CD8-positive, alpha-beta memory T cell (primary cell): ENCODE measurements at places on chromosomes 11 and 22. TPM values are rescaled to one million over a fixed set of nuclear protein-coding genes. Genes with fewer than 3 reads are reported as not detected.

Gene SEPTIN5
- not detected for polyA plus RNA-seq

DNA sequence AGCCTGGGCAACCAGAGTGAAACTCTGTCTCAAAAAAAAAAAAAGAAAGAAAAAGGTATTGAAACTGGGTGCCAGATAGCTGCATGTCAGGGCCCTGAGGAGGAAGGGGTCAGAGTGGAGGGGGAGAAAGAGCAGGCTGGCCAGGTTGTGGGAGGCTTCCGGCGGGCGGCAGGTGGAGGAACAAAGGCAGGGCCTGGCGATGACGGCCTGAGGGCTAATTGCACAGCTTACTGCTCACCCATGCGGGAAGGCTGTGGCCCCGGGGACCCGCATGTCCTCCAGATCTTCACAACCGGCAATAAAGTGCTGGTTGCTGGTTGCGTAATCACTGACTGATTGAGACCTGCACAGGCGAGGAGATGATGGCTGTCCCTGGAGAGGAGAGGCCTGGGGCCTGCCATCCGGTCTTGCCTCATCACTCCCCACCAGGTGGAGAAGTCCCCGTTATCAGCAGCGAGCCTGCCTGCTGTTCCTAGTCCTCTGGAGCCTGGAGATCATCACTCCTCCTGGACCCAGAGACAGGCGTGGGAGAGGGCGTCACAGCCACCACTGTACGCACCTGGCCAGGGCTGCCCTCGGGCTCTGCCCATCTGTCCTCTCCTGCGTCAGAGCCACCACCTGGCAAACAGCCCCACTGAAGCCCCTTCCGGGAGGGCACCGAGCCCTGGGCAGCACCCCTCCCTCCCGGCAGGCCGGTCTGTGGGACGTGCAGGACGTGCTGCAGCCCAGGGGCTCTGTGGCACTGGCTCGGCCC is 18.7 kb downstream of the H19 start:
- no peaks in the 10 kb centered on the region for H3K27me3 ChIP-seq
- H3K4me3 ChIP-seq = no peak overlapping the region
- H3K4me1 ChIP-seq = no peaks in the 10 kb centered on the region
- H3K36me3 ChIP-seq = no peaks in the 10 kb centered on the region
- no peak overlapping the region for H3K27ac ChIP-seq

Gene KRTAP5-9
- polyA plus RNA-seq = not detected

Gene AASDHPPT
- polyA plus RNA-seq = 46.3 TPM

DNA sequence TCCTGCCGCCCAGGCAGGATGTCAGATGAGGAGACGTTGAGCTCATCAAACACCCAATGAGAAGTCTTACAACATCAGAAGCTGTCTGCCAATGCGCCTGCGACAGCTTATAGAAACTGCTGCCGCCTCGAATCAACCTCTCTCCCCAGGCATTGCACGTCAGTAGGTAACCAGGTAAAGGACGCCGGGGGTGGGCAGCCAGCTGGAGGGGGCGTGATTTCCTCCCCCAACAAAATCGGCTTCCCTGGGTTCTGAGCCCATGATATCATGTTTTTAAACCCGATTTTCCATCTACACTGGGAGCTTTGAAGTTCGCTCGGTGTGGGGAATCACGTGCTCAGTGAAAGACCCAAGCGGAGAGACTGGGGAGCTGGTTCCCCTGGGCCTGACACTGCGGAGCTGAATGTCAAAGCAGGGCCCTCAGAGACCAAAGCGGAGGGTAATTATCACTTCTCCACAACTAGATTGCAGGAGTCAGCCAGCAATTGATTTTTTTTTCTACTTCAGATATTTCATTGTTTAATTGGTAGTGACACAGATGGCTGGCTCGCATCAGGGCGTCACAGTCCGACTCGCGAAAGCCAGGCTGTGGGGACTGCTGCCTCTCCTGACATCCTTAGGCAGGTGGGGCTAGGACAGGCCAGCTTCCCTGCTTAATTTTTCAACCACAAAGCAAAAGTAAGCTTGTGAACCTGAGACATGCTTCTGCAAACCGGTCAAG is 15.4 kb downstream of the FAM83F start:
- H3K36me3 ChIP-seq = no peaks in the 10 kb centered on the region
- H3K27me3 ChIP-seq = no peaks in the 10 kb centered on the region
- peaks cover 6% of the 10 kb centered on the region for H3K4me1 ChIP-seq
- no peak overlapping the region for H3K27ac ChIP-seq

DNA sequence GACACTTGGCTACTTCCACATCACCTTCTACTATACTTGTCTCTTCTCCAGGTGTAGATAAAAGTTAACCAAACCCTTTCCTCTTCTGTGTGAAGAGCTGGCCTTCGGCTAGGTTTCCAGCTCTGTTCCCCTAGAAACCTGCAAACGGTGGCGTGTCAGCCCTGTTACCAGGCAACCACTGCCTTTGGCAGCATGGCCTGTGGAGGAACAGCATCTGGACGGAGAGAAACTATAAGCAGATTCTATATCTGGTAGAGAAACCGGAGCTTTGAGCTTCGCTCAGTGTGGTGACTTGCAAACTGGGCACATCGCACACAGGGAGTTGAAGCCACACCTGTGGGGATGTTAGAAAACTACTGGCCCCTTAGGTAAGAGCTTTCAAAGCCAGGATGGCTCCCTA is 35.9 kb downstream of the ARAP1 start:
- no peak overlapping the region for H3K27ac ChIP-seq
- no peak for DNase-seq
- H3K27me3 ChIP-seq = no peaks in the 10 kb centered on the region

Gene NXPE4
- not detected for polyA plus RNA-seq
